ENCODE measurements at places on chromosomes 2 and 18.

GRCh38 chr2:216293883-216294282 lies 78.4 kb downstream of the MARCHF4 start:
- no peak for DNase-seq

DNA sequence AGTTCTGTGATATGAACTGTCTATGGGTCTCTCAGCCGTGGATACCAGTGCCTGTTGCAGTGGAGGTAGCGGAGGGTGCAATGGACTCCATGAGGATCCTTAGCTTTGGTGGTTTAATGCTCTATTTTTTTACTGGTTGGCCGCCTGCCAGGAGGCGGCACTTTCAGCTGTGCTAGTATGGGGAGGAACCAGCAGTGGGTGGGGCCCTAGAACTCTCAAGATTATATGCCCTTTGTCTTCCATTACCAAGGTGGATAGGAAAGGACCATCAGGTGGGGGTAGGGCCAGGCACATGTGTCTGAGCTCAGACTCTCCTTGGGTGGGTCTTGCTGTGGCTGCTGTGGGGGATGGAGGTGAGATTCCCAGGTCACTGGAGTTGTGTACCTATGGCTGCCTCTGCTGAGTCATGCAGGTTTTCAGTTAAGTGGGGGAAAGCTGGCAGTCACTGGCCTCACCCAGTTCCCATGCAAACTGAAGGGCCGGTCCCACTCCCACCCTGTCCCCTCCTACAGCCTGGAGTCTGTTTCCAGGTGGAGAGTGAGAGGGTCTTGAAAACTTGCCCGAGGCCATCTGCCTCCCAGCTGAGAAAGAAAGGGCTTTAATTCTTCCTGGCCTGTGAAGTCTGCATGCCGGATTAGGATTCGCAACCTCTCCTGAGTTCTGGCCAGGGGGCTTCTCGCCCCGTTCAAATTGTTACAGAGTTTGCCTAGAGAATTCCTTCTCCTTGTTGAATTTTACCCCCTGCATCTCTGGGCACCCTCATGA lies 14.5 kb downstream of the KCNS3 start:
- DNase-seq = no peak

GRCh38 chr18:12433829-12434540 lies 26.3 kb downstream of the PRELID3A start:
- DNase-seq = no peak

- DNase-seq = no peak
Observed at GRCh38 chr2:60818272-60818671, 62.2 kb downstream of the PAPOLG start.

DNA sequence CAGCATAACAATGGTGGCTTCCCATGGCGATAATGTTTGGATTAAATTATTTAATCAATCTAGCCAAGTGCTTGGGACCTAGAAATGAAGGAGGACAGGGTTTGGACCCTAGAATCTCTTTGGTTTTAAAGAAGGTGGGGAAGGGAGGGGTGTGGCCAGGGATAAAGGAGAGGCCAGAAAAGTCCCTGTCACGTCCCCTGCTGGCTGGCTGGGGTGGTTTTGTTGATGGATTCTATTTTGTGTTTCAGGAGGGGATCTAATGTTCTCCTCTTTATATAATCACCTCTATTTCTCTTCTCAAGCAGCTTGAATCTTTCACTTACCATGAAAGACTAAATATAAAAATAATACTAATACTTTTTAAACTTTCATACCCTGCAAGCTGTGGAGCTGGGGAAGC lies 52.6 kb upstream of the GALR1 start:
- no peak for DNase-seq

Data from central memory CD4-positive, alpha-beta T cell (primary cell).